Fibroblast of villous mesenchyme (primary cell): ENCODE measurements at places on chromosomes 7 and 10.

GRCh38 chr7:137839903-137840779, 6.6 kb downstream of the DGKI start:
- no peak for DNase-seq

DNA sequence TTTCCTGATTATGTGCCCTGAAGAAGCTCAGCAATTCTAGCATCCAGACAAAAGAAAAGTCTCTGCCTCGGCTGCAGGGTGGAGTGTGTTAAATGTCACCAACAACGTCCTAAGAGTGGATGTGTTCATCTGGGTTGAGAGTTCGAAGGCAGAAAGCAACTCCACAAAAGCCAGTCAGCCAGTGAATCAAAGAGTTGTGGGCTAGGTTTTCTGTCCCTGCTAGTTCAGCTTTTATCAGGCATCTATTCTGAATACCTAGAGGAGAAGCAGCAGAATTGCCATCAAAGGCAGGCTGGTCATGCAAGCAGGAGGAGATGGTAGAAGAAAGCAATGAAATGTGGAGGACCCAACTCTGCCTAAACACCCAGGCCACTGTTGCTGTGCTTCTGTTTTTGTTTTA, 205.2 kb downstream of the KLF6 start:
- DNase-seq = no peak

- DNase-seq = no peak
These were observed 130.1 kb downstream of the SND1 start for GRCh38 chr7:127782075-127782474.

DNA sequence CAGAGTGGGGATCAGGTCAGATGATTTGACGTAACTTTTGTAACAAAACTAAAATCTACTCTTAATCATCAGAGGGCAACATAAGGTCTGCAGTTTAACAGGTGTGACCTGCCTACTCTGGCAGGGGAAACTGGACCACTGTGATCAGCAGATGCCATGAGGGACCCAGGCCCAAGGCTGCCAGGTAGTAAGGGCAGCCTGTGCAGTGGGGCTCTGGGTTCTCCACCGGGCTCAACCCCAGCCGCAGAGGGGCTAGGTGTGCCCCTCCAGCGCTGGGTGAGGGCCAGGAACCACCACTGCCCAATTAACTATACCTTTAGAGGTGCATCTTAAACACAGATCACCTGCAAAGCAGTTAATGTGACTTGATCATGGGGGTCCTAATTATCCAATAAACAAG, 17.6 kb downstream of the AKR1B1 start:
- DNase-seq = no peak

DNA sequence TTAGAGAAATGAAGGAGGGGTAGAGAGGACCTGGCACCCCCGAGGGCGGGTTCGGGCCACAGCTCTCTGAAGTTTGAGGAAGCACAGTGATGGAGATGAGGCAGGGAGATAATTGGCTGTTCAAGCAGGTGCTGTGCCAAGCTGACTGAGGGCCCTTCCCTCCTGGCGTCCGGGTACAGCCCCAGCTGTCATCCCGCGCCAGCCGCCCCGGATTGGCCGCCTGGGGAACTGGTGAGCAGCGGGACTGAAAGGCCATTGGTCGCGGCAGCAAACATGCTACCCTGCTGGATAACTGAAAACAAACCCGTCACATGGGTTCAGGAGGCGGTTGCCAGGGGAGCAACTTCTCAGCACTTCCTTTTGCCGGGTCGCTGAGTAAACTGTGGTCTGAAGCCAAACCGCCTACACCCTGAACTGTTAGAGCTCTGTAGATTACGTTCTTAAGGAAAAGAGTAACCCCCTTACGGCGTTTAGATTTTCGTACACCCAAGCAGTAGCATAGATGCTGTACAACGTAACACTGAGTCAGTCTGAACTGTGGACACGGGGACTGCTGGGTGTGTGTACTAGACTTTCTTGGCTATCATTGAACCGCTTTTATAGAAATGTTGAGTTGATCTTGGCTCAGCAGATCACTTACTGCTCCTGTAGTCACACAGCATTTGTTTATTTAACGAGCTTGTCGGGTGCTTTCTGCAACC, 1.3 kb downstream of the INSIG1 start:
- DNase-seq = peak; percentile 97

GRCh38 chr10:127046975-127047877, 142.0 kb downstream of the DOCK1 start:
- DNase-seq = peak; percentile 63

GRCh38 chr10:63544418-63544817, 23.2 kb downstream of the REEP3 start:
- no peak for DNase-seq

GRCh38 chr7:87361320-87361719, 15.9 kb downstream of the CROT start:
- no peak for DNase-seq
